Activated naive CD8-positive, alpha-beta T cell treated with anti-CD3 and anti-CD28 coated beads, Interleukin-2, amount 10 ng/mL, durations not matched to agents 7 days and 5 days (primary cell): ENCODE measurements at places on chromosomes 16 and 17.

DNA sequence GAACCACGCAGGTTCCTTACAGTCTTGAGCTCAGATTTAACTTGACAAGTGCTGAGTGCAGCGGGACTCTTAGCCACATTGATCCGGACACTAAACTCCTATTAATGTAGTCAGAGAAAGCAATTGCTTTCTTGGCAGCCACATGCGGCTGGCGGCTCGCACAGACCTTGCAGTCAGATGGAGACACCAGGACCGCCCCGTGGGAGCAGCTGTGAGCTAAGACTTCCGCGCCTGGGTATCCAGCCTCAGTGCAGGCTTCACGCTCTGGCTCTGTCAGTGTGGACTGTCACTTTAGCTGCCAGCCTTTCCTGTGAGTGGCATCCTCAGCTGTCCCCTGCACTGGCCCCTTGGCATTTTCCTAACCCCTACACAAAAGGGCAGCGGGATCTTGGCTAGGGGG, 80.9 kb upstream of the NLRP1 start:
- DNase-seq = no peak

GRCh38 chr16:19344224-19344801, 58.8 kb downstream of the CLEC19A start:
- DNase-seq = no peak

GRCh38 chr17:21242026-21242697, 11.0 kb downstream of the NATD1 start:
- no peak for DNase-seq

GRCh38 chr16:27701381-27701780, 151.4 kb downstream of the KATNIP start:
- DNase-seq = no peak

GRCh38 chr17:3926860-3927627, 10.8 kb upstream of the P2RX1 start:
- DNase-seq = no peak

- DNase-seq = no peak
Measured at GRCh38 chr16:77220427-77220826, 21.2 kb downstream of the SYCE1L start.

- DNase-seq = no peak
Measured at GRCh38 chr17:49498029-49498615, 3.0 kb downstream of the NGFR start.

DNA sequence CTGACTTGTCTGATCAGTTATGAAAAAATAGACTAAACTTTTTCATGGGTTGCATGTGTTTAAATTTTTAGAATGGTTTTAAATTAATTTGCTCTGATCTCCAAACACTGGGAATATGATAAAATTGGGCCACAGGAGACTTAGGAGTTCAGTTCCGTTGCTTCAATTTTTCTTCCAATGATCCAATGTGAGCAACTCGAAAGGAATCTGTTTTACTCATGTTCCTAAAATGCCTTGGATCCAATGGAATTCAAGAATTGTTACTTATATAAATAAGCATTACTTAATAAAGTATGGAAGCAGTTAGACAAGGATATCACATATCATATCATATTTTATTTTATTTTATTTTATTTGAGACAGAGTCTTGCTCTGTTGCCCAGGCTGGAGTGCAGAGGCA, 56.0 kb upstream of the NACA2 start:
- DNase-seq = no peak

- DNase-seq = peak; percentile 68
Measured at GRCh38 chr16:528111-529011, 849 bp downstream of the CAPN15 start.

- DNase-seq = no peak
Measured at GRCh38 chr17:8985054-8985701, 19.7 kb upstream of the PIK3R5 start.
